ENCODE measurements at places on chromosomes 1 and 21.
A peak's percentile ranks its signal among the peaks of the same experiment; 100 is the strongest.

DNA sequence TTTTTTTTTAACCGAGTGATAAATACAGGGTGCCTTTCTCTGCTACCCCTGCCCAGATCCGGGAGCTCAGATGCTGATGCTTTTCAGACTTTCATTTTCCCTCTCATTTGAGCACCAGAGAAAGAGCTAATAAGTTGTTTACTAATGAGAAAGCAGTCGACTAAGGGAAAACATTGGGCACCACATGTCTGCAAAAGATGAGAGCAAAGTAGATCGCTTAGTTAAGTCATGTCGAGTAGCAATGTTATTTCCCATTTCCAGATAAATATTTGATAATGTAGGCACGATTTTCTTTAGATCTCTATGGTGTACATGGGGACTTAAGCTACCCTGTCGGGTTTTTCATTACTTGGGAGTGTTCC is 1.2 kb downstream of the PKN2 start:
- DNase-seq = no peak

GRCh38 chr1:228340686-228341449 is 65.8 kb downstream of the TRIM11 start:
- no peak for DNase-seq

- DNase-seq = no peak
Observed at GRCh38 chr1:175188936-175189335, 3.6 kb downstream of the KIAA0040 start.

- DNase-seq = no peak
Observed at GRCh38 chr21:41655259-41655658, 111.6 kb downstream of the RIPK4 start.

DNA sequence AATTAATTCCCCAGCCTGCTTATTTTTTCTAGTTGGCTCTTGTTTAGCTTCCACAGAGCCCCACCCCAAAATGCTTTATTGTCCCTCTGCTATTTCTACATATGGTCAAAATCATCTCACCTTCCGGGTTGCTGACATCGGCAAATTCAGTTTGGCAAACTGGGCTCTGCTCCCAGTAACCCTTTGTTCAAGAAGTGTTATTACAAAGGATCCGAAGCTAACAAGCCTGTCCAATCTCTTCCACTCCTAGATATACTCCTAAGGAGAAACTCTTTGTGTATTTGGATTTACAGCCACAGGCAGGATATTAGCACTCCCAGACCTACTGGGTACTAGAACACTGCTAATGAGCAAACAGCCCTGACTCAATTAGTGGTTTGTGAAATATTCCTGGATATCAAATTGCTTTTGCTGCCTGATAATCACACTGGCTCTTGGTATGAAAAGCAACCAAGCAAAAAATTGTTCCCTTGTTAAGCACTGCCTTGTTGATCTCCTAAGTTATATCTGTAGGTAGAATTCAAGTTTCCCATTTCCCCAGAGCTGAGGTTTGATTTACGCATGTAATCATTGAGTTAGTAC is 4.0 kb downstream of the JUN start:
- peak; percentile 74 for DNase-seq

DNA sequence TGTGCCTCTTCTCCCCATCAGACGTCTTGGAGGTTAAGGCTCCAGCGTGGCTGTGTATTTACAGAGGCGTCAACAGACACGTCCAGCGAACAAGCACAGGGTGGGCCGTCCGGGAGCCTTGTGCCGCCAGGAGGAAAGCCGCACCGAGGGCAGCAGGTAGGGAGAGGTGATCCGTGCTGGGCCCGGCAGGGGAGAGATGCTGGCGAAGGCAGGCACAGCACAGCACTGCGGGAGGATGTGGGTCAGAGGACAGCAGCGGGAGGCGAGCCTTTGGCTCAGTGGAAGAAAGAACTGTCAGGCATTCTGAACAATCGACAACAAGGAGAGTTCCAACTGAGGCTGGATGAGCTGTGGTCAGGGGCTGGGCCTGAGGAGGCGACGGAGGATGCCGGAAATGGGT is 144.1 kb upstream of the TNR start:
- DNase-seq = no peak

GRCh38 chr1:209412036-209412435 is 171.5 kb upstream of the CAMK1G start:
- DNase-seq = no peak

DNA sequence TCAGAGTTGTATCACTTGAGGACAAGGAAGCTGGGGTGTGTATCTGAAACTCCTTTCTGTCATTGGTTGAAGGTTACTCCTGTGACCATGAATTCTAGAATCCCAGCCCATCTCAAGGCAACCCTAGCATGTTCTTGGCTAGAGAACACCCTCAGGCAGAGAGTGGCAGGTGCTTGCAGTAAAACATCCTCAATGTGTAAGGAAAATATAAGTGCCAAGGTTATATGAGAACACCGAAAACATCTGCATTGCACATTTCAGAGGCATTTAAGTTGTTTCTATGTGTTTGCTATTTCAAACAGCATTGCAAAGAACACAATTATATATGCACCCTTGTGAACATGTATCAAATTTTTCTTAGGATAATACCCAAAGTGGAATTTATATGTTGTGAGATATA is 471.9 kb downstream of the USP25 start:
- no peak for DNase-seq

GRCh38 chr1:81314513-81315233 is 486.1 kb upstream of the ADGRL2 start:
- DNase-seq = no peak

DNA sequence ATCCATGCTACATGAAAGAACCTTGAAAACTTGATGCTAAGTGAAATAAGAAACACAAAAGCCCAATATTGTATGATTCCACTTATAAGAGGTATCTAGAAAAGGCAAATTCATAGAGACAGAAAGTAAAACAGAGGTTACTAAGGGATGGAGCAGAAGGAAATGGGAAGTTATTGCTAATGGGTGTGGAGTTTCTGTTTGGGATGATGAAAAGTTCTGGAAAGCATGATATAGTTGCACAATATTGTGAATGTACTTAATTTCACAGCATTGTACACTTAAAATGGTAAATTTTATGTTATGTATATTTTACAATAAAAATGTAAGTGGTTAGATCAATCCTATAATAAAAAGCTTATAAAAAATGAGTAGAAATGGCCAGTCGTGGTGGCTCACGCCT is 1.6 kb upstream of the NECAP2 start:
- DNase-seq = no peak

DNA sequence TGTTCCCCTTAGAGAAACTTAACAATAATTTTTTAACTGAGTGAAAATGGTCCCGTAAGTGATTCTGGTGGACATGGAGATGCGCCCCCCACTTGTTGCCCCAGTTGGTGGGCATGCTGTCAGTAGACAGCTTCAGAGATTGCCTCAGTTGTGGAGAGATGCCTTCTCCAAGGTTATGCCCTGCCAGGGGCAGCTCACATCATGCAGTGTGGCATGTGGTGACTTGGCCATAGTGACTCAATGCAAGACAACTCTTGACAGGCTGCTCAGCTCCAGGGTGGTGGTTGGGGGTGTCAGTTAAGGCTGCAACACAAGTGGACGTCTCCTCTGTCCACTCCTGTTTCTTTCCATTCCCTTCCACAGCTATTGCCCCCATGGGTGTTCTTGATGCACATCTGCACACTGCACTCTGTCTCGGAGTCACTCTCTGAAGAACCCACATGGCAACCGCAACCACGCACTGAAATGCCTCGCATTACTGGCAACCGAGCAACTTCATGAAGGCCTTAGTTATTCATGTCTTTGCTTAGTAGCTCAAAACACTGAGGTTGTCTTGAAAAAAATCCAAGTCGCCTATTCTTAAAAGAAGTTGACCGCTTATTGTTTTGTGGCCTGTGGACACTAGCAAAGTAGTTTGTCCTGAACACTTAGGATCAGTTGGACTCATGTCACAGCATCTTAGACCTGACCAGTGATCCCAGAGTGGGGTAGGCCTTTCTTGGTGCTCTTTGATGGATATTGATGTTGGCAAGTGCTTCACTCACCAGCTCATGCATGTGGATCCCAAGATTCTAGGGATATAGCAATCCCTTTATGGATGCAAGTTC is 54.8 kb upstream of the USP1 start:
- DNase-seq = no peak

GRCh38 chr1:185980891-185981290 is 246.7 kb downstream of the HMCN1 start:
- no peak for DNase-seq

DNA sequence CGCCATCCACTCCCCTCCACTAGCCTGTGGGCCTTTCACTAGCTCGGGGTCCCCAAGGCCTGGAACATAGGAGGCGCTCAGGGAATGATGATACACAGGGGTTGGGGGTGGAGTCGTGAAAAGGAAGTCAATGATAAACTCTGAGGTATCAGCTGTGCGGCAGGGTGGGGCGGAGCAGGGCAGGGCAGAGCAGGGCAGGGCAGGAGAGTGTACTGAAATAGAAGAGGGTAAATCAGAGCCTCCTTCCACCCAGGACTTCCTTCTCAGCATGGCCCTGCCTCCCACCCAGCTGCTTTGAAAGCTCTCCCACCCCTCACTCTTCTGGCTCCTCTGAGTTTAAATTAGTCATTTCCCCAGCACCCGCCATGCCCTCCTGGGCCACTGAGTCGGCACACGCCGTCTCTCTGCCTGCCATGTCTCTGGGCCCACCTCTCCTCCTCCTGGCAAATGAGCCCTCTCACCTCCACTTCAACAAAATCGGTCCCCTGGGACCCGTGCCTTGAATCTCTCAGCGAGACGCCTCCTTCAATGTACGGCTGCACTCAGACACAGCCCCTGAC is 16.9 kb downstream of the CAPZB start:
- DNase-seq = no peak

DNA sequence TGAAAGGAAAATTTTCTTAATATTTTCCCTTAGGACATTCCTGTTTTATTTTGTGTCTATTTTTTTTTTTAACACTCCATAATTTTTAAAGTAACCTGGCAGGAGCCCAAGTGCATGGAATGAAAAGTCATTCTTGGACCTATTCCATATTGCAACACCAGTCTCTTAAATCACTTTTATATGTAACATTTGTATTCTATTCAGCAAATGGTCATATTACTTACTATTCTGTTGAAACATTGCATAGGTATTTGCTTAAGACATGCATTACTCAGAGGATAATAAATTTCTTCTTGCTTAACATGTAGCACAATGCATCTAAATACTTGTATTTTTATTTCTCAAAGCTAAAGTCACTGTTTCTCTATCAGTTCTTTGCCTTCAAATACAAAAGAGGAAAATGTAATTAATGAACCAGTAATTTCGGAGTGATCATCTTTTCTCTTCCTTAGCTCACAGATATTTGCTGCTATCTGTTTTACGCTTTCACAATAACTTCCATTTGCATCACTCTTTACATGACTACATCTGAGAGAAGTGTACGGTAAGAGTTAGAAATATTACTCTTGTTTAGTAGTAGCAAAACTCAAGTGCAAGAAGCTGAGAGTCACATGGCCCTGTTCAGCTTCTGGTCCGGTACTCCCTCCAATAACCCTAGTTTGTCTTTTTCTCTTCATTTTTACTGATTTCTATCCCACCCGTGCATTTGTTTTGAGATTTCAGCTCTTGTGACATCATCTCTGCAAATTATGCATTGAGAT is 394.8 kb downstream of the USP25 start:
- peak; percentile 61 for DNase-seq

- DNase-seq = no peak
Observed at GRCh38 chr1:46210561-46210960, 7.4 kb downstream of the LURAP1 start.

DNA sequence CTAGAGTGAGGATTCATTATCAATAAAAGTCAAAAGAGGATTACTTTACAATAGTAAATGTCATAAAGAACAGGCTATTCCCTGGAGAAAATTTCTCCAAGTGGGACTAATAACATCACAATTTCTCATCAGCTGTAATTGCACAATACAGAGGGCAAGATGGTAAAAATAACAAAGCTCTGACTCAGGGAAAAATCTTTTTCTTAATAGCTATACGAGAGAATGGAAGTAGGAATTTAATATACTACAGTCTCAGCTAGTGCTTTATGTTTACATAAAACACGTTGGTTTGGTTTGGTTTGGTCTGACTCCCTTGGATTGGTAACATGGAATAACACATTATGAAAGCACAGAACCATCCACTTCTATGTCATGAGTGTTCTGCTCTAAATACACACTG is 397.6 kb downstream of the LRRIQ3 start:
- DNase-seq = no peak

GRCh38 chr21:46515109-46515508 is 56.4 kb downstream of the DIP2A start:
- no peak for DNase-seq

- DNase-seq = no peak
Observed at GRCh38 chr21:17612023-17612564, 607 bp downstream of the BTG3 start.

DNA sequence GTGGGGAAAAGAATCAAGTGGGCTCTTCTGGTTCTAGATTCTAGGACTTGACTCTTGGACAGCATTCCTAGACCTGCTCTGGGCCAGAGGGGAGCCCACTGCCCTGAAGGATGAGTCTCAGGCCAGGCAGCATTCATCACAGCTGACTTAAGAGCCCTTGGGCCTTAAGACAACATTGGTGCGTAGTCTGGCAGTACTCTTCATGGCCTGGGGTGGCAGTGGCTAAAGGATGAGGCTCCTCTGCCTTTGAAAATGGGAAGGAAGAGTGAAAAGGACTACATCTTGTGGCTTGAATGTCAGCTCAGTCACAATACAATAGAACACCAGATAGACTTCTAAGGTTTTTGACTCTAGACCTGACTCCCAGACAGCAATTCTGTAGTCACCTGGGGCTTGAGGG is 1415.1 kb upstream of the PRMT6 start:
- no peak for DNase-seq

- no peak for DNase-seq
Observed at GRCh38 chr1:193411714-193412113, 225.3 kb upstream of the B3GALT2 start.

- DNase-seq = no peak
Observed at GRCh38 chr1:24043345-24044032, 63.4 kb upstream of the SRSF10 start.

- no peak for DNase-seq
Observed at GRCh38 chr1:13498553-13498952, 15.2 kb downstream of the LRRC38 start.

All from urinary bladder (tissue), 4 donors.